Hypothalamus (tissue), 51 donors: ENCODE measurements at places on chromosomes 5 and 9.
A peak's percentile ranks its signal among the peaks of the same experiment; 100 is the strongest.

GRCh38 chr9:94645901-94646300, 6.6 kb upstream of the FBP1 start:
- no peak for DNase-seq

- no peak for DNase-seq
These were observed 364.4 kb upstream of the RIOK2 start for GRCh38 chr5:97547430-97547829.

- no peak for DNase-seq
These were observed 152.9 kb upstream of the NFIB start for GRCh38 chr9:14466828-14467227.

DNA sequence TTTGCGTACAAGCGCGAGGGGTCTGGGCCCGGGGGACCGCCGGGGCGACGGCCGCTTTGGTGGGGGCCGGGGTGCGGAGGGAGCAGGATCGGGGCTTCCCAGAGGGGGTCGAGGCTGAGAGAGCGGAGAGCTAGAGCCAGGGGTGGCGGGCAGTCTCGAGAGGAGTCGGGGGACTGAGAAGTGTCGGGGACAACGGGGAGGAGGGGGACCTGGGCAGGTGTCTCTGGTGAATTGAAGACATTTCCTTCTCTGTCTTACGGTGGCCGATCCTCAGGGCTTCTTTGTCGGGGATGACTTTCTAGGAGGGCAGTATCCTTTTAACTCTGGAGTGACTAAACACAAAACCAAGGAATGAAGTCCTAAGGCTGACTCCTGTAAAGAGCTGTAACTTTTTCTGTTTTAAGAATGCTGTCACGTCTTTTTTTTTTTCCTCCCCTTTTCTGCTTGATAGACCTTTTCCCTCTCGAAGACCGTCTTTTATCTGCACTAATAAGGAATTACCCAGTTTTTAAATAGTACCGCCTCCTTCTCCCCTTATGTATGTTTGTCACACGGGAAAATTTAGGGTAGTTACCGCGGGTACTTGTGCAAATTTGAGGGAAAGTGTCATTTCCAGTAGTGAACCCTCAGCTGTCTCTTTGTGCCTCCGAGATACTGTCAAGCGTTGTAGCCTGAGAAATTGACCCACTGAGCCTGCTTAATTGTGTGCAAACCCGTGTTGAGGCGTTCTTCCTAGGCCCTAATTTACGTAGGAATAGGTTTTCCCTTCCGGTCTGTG, 822 bp downstream of the DENND4C start:
- DNase-seq = no peak

- DNase-seq = peak; percentile 17
These were observed 47.6 kb downstream of the THBS4 start for GRCh38 chr5:80082731-80083100.

DNA sequence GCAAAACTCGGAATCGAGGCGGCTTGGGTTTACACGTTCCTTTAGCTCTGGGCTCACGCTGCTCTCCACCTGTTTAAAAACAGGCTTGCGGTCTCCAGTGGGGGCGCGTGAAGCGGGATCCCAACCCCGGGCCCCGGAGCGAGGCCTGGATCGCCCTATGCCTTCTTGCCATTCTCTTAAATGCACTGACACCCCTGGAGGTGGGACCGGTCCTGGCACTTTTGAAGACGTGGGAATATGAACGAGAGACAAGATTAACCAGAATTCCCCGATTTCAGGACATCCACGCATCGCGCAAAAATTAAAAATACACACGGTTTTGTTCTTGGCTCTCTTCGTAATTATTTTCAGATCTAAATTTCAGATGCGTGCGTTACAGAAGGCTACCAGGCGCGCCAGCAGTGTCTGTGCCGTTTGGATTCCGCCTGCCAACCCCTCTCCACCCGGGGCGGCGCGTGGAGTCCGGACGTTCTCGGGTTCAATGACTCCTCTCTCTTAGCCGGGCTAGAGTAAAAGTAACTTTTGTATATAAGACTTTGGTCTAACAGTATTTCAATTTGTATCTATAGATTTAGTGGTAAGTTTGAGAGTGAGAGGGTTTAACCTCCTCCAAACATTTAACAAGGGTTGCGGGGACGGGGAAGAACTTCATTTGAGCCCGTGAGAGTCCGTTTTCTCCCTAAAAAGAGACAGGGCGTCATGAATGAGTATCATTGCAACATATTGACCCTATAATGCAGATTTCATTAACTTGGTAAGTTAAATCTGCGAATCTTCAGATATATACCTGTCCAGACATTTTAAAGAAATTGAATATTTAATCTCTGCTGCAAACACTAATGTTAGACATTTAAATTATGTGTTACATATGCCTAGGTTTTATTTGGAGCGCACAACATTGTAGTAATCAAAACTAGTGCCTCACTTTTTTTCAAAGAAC, 3.8 kb downstream of the FOXD1 start:
- no peak for DNase-seq

DNA sequence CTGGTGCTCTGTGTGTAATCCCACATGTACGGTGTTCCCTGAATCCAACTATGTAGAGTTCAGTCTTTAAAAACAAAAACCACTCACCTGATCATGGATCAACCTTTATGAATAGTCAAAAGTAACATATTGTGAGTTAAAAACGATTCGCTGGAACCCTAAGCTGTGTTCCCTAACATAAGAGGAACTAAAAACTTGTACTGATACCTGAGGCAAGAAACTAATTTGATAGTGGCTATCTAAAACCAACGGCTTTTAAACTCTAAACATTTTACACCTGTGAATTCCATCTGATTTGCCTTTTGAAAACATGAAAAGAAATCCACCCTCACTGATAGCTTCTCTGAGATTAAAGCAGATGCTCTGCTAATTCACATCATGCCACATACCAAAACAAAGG, 101.5 kb downstream of the DEPDC1B start:
- DNase-seq = no peak
